GM12878 (cell line): ENCODE measurements at places on chromosomes 13 and 19.

- DNase-seq, result no peak
Measured at GRCh38 chr13:41456768-41457588, at the start of gene RGCC. TSS of gene RGCC (plus strand) at chr13:41457550. CDS start at chr13:41457708, 158 bp downstream.

GRCh38 chr13:112341976-112342735 is 34.0 kb upstream of the SPACA7 start:
- no peak for DNase-seq

GRCh38 chr19:11400798-11401197 is 16.7 kb upstream of the EPOR start:
- DNase-seq, result no peak

DNA sequence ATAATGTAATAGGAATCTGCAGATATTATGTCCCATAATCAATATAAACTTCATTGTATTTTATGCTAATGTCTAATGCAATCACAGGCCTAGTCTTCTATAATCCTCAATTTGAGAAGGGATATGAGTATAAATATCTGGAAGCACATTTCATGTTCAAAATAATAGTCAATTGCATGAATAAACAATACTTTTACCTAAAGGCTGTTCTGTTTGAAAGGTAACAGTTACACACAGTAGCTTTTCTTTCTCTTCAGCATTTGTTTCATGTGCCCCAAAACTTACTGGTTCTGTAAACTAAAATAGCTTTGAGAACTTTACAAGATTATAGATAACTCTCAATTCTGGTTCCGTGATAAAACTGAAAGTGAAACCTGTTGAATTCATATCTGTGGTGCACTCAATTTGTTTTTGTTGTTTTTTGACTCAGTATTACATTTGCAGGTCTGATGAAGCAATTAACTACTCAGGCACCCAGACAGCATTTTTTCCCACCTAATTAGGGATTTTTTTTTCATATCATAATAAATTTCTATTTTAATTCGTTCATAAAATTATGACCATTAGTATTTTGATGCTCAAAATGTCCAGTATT is 1193.8 kb downstream of the SLITRK1 start:
- DNase-seq, result no peak

- no peak for DNase-seq
Measured at GRCh38 chr19:5727453-5728050, 7.1 kb downstream of the CATSPERD start.

DNA sequence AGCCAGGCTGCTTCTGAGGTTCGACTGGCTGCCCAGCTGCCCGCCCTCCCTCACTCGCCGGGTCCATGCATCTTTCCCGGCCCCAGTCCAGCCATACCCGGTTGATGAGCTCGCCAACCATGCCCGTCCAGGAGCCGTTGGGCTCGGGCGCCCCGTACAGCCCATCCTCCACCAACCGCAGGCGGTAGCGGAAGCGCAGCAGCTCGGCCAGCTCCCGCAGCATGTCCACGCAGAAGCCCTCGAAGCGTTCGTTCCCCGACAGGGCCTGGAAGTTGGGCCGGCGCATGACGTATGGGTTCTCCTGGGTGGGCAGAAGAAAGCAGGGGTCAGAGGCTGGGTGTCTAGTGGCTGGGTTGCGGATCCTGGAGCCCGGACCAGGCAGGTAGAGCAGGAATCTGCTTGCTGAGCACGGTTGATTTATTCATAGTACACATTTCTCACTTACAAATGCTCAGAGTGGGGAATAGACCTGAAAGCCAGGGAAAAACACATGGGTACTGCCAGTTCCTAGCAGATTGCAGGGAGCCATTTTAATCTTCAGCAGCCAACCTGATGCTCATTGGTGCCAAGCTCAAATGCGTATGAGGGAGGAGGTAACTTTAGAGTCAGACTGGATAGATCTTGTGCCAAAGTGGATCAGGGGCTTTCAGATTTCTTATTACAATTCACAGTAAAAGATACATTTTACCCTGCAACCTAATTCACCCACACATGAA is 27.4 kb downstream of the GRIK5 start:
- DNase-seq, result no peak

DNA sequence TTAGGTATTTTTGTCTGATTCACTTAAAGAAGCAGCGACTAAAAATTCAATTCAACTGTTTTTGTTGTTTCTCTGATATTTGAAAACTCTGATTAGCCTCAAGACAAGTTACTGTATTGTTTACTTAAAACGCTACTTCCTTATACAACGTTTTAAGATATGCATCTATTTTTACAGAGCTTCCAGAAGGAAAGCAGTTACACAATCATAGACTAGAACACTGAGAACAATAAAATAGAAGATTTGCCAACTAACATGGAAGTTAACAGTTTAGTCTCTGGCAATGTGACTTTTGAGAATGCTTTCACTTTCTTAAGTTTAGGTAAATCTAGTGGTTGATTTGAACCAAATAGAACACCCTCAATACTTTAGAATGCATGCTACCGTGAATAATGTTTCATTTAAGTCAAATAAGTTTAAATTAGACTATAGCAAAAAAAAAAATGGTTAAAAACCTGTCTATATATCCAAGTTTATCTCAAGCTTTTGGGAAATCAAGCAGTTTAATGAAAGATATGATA is 614.8 kb downstream of the DACH1 start:
- DNase-seq, result no peak

GRCh38 chr19:30070968-30071632 is 129.1 kb downstream of the URI1 start:
- no peak for DNase-seq

DNA sequence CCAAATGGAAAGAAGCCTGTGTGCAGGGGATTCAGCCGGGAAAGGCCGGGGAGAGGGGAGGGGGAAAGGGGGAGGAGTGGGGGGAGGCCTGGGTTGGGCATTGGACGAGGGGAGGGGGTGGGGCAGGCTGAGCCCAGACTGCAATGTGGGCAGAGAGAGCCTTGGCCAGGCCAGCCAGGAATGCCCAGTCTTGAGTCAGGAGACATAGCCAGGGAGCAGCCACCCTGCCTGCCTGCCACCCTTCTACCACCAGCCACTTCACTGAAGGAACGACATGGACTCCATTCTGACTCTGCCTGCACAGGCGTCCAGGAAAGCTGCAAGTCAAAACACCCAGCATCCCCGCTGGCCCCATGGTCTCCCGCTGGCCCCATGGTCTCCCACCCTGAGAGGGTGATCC is 498 bp downstream of the PROZ start:
- no peak for DNase-seq

DNA sequence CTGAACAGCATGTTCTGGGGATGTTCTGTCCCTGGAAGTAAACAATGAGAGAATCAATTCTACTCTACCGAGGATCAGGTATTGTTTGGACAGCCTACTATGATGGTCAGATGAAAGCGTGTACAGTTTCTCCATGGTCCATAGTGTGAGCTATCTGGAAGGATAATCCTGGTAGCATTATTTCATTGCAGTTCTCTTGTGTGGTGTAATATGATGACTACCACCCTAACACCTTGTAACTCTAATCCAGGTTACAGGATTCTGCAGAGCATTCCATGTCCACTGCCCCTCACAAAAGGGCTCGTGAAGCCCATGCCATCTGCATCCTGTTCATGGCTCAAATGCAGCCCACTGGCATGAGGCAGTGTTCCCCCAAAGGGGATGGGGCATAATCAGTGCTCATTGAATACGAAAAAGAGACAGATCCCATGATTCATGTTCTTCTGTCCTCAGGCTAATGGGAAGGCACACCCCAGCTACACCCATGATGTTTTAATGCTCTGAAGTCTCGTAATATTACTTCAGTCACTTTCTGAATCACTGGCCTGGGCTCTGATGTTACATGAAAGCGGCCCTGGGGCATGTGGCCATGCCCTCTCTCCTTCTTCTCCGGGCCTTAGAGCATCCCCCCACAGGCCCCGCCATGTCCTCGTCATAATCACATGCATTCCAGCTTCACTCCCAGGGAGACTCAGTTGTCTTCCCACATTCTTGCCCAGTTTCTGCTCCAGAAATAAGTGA is 68.4 kb downstream of the HSPH1 start:
- no peak for DNase-seq
